Gastroesophageal sphincter (tissue), 4 donors: ENCODE measurements at places on chromosomes 3 and 15. TPM values are rescaled to one million over a fixed set of nuclear protein-coding genes. Genes with fewer than 3 reads are reported as not detected.

DNA sequence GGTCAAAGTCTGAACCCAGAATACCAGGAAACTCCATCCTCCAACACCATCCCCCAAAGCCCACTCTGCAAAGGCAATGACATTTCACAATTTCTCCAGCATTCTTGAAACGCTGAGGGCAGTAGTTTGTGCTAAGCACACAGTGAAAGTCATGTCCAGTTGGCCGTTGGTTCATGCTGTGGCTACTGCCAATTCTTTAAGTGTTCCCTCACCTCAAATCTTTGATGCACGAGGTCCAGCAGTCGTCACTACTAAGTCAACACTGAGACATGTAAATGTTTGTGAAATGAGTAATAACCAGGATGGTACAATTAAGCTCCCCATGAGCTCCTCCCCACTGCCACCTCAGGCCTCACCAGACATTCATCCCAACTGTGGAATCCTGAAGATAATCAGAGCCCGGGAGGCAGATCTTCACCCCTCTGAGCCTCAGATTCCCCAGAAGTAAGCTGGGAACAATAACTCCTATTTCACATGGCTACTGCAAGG lies 7.0 kb downstream of the SUCLG2 start:
- H3K36me3 ChIP-seq, result no peaks in the 10 kb centered on the region
- H3K27me3 ChIP-seq, result no peaks in the 10 kb centered on the region
- no peak overlapping the region for H3K4me3 ChIP-seq
- ATAC-seq, result peak; percentile 34

GRCh38 chr15:70791259-70791658 lies 27.9 kb upstream of the UACA start:
- no peak overlapping the region for H3K4me3 ChIP-seq
- no peak overlapping the region for H3K27ac ChIP-seq
- H3K27me3 ChIP-seq, result no peaks in the 10 kb centered on the region
- H3K36me3 ChIP-seq, result no peaks in the 10 kb centered on the region

- H3K4me3 ChIP-seq, result no peak overlapping the region
- peaks cover 4% of the 10 kb centered on the region for H3K27me3 ChIP-seq
- H3K36me3 ChIP-seq, result no peaks in the 10 kb centered on the region
- no peak overlapping the region for H3K27ac ChIP-seq
- no peaks in the 10 kb centered on the region for H3K4me1 ChIP-seq
- no peak for ATAC-seq
Observed at GRCh38 chr3:151008699-151009098, 36.2 kb upstream of the CLRN1 start.

- H3K4me1 ChIP-seq, result no peaks in the 10 kb centered on the region
- H3K4me3 ChIP-seq, result no peak overlapping the region
- no peak overlapping the region for H3K27ac ChIP-seq
- no peak for ATAC-seq
Observed at GRCh38 chr3:10281951-10282350, 10.8 kb downstream of the GHRL start.

- H3K27me3 ChIP-seq, result no peaks in the 10 kb centered on the region
- H3K27ac ChIP-seq, result no peak overlapping the region
- H3K36me3 ChIP-seq, result no peaks in the 10 kb centered on the region
- H3K4me3 ChIP-seq, result no peak overlapping the region
- ATAC-seq, result no peak
Observed at GRCh38 chr3:189288348-189289235, 116.8 kb downstream of the TPRG1 start.

DNA sequence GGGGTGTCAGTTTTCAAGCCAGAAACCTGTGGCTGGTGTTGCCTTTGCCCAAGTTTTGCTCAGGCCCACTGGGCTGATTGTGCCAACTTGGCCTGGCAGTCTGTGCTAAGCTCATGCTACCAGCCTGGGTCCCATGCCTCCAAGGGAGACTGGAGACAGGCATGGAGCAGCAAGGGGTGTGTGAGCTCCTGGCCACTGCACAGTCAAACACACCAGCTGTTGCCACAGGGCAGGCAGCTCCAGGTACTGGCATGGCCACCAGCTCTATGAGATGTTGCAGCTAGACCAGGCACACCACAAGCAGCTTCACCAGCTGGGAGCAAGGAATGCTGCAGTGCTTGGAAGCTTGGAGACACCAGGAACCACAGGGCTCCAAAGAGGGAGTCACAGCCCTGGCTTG lies 638.8 kb downstream of the PLOD2 start:
- no peak for ATAC-seq
- H3K27ac ChIP-seq, result no peak overlapping the region
- H3K27me3 ChIP-seq, result no peaks in the 10 kb centered on the region
- H3K36me3 ChIP-seq, result no peaks in the 10 kb centered on the region
- H3K4me3 ChIP-seq, result no peak overlapping the region

DNA sequence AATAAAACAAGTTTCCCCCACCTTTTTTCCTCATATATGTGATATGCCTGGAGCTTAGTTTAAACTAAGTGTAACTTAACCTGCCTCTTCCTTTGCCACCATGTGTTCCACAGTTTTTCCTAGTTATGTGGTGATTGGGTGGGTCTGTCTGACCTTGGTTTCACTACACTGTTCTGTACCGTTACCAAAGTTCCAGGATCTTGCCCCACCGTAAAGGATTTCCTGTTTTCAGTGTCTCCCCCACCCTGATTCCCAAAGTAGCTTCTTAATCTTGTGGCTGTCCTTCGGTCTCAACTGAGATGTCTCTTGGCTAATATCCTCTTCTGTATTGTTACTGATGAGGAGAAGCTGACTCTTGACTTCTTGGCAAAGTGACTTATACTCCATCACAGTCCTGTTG lies 6.4 kb upstream of the MGA start:
- no peaks in the 10 kb centered on the region for H3K36me3 ChIP-seq
- H3K4me3 ChIP-seq, result no peak overlapping the region
- H3K27ac ChIP-seq, result no peak overlapping the region
- H3K27me3 ChIP-seq, result no peaks in the 10 kb centered on the region

DNA sequence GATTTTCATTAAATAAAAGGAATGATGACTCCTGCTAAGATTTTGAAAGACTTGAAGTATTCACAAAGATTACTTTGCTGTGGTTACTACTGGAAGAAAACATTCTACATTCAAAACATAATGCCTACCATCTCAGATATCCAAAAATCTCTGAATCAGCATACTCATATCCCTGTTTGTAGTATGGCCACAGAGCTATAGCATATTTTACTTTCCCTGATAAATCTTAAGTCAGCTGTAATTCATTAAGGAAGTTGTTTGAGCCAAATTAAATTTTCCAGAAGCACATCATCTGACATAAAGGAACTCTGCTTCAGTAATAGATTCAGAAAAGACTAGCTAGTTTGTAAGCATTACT lies 942.0 kb downstream of the ROBO1 start:
- H3K27ac ChIP-seq, result no peak overlapping the region
- H3K27me3 ChIP-seq, result no peaks in the 10 kb centered on the region
- ATAC-seq, result no peak
- H3K36me3 ChIP-seq, result no peaks in the 10 kb centered on the region
- H3K4me1 ChIP-seq, result no peaks in the 10 kb centered on the region
- H3K4me3 ChIP-seq, result no peak overlapping the region

- H3K27ac ChIP-seq, result no peak overlapping the region
- peaks cover 9% of the 10 kb centered on the region for H3K27me3 ChIP-seq
Observed at GRCh38 chr3:44114142-44114541, 127.5 kb upstream of the TOPAZ1 start.

GRCh38 chr3:24128199-24129005 lies 183.3 kb downstream of the NR1D2 start:
- peak overlapping the region; percentile 52 for H3K27ac ChIP-seq
- no peaks in the 10 kb centered on the region for H3K36me3 ChIP-seq

DNA sequence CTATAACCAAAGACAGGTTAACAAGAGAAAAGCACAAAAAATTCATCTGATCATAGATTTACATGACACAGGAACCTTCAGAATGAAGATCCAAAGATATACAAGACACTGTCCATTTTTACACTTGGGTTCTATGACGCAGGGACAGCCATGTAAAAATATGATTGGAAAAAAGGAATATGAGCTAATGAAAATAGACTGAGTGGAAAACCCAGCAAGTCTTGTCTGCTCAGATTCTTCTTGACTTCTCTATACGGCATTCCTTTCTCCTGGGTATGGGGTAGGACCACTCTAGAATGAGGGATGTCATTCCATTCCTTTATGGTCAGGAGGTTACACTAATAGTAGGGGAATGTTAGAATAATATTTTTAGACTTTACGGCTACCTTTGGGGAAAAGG lies 46.9 kb downstream of the WDR49 start:
- H3K27ac ChIP-seq, result no peak overlapping the region
- ATAC-seq, result no peak
- no peak overlapping the region for H3K4me3 ChIP-seq
- H3K36me3 ChIP-seq, result no peaks in the 10 kb centered on the region

DNA sequence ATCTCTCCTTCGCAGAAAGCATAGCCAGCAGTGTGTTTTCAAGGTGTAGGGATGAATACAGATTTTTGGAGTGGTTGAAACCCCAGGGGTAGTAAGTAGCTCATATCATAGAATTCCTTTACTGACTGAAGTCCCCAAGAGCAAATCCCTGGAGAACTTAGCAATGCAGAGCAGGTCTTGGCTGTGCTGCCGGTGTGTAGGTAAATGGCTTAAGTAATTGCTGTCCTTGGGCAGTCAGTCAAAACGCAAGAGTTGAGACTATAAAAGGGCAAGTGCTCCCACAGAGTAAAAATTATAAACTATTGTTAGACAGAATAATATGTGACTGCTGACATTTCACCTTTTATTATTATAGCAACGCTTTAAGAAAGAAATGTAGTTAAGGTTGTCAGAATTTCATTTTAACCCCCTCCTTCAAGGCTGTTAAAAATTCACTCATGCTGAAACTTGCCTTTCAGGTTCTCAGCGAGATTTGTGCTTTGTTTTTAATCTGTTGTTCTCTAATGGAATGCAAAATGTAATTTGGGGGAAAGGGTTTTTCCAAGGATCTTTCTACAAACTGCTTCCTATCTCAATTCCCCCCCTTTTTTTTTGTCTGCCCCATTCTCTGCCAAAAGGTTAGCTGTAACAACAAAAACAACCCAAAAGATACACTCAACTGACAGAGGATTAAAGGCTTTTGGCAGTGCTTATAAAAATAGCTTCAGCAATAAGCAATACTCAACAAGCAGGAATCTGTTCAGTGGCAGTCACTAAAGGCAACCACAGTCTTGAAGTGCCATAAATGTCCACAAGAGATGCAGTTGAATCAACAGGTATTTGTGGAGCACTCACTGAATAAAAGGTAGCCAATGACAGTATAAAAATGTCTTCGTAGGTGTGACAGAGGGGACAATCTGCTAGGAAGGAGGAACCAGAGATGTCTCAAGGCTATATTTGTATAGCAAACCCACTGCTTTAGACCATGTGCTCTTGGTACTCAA lies 105.3 kb downstream of the THRB start:
- peaks cover 3% of the 10 kb centered on the region for H3K4me1 ChIP-seq
- H3K27me3 ChIP-seq, result no peaks in the 10 kb centered on the region
- no peaks in the 10 kb centered on the region for H3K36me3 ChIP-seq
- peak overlapping the region; percentile 77 for H3K27ac ChIP-seq
- no peak overlapping the region for H3K4me3 ChIP-seq

- ATAC-seq, result no peak
- no peaks in the 10 kb centered on the region for H3K27me3 ChIP-seq
- no peaks in the 10 kb centered on the region for H3K36me3 ChIP-seq
- H3K4me1 ChIP-seq, result no peaks in the 10 kb centered on the region
Observed at GRCh38 chr3:59695860-59696259, 646.0 kb upstream of the CFAP20DC start.

DNA sequence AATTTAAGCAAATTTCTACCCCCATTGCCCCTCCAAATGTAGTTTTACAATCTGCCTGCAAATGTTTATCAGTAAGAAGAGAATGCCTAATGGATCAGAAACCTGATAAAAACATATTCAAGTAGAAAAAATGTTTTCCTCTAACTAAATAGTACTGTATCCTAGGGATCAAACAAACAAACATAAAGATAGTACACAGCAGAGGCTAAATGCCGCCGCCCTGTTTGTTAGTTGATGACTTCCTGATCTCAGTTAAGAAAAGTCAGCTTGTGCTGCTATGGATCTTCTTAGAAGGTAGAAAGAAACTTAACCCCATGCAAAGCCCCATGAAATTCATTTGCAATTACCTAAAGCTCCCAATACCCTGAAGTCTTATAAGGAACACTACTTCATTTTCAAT lies 387.3 kb upstream of the THBS1 start:
- no peak overlapping the region for H3K27ac ChIP-seq
- H3K4me1 ChIP-seq, result no peaks in the 10 kb centered on the region
- no peak for ATAC-seq
- no peaks in the 10 kb centered on the region for H3K27me3 ChIP-seq

DNA sequence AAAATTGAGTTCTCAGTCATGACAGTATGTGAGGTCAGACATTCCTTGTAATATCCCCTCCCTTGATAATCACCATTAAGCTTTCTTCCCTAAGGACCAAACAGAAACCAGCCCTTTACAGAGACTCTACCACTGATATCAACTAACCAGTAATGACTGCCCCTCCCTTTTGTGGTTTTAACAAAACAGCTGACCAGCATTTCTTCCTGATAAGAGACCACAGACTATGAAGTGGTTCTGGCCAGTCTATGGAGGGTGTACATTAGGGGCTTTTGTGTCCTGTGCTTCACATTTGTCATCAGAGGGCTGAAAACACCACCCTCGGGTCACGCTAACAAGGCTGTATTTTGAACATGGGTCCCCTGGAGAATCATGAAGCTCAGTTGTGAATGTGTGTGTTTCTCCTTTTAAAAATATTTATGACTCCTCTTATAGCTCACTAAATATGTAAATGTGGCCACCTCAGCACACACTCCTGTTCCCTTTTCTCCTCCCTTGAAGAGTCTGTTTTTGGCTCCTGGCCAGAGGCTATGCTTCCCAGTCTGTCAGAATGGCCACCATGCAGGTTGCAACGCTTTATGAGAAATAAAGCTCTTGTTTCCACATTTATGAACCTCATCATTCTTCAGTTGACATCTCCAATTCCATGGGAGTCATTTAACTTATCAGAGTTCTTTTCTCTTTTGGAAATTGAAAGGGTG lies 239.3 kb downstream of the CPNE4 start:
- H3K4me1 ChIP-seq, result no peaks in the 10 kb centered on the region
- H3K36me3 ChIP-seq, result no peaks in the 10 kb centered on the region
- H3K4me3 ChIP-seq, result no peak overlapping the region
- no peak overlapping the region for H3K27ac ChIP-seq

HTR3E gene
- total RNA-seq, result not detected

AGBL1 gene
- total RNA-seq, result not detected

GOLGA8S gene
- 0.40 TPM for total RNA-seq
